Esophagus squamous epithelium (tissue), 5 donors: ENCODE measurements at places on chromosomes 11 and 22. TPM values are rescaled to one million over a fixed set of nuclear protein-coding genes. Genes with fewer than 3 reads are reported as not detected.

DNA sequence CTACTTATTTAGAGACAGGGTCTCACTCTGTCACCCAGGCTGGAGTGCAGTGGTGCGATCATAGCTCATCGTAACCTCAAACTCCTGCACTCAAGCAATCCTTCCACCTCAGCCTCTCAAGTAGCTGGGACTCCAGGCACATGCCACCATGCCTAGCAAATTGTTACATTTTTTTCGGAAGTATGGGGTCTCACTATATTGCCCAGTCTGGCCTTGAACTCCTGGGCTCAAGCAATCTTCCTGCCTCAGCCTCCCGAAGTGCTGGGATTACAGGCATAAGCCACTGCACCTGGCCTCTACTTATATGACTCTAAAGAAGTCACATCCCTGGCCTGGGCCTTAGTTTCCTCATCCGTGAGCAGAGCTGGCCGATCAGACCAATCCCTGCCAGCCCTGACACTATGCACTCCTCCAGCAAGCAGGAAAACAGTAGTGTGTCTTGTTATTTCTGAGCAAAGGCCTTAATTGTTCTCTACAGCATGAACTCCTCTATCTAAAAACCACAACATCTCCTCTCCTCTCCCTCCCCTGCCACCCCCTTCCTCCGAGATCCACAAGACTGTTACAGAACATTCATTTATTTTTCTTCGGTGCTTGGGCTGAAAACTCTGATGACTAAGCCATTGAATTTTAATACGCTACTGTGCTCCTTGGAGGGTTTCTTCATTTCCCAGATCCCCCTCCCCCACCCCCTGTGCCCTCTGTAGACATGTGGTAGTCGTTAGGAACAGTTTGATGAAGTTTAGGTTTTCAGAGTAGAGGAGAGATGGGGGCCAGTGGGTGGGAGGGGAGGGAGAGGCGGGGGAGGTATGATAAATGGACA is 91.5 kb downstream of the ABTB2 start:
- DNase-seq = no peak

DNA sequence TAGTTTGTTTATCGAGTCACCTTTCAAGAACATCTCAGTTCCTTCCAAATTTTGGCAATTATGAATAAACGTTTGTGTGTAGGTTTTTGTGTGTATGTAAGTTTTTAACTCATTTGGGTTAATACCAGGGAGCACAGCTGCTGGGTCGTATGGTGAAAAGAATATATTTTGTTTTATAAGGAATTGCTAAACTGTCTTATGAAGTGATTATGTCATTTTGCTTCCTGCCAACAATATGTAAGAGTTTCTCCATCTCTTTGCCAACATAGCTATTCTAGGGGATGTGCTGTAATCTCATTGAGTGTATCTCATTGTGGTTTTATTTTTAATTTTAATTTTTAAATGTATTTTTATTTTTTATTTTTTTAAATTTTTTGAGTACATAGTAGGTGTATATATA is 27.3 kb downstream of the BCL2L13 start:
- DNase-seq = no peak

Gene BEST1
- total RNA-seq = 0.08 TPM

- no peak for DNase-seq
Observed at GRCh38 chr11:64580412-64580811, 10.6 kb upstream of the SLC22A12 start.

Gene OR9I1
- total RNA-seq = not detected

Gene FGF3
- not detected for total RNA-seq

Gene ANO9
- 20.4 TPM for total RNA-seq

DNA sequence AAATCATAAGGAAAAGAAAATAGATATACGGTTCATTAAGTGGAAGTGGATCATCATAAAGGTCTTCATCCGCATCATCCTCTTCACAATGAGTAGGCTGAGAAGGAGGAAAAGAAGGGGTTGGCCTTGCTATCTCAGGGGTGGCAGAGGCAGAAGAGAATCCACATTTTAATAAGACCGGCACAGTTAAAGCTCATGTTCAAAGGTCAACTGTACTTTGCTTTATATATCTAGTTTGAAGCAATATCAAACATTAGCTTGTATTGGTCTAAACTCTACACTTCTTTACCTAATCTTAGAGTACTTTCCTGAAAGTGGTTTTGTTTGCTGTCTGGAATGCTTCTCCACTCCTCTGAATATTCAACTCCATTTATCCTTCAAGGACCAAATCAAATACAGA is 5.7 kb upstream of the PPFIBP2 start:
- no peak for DNase-seq

Gene GRM5
- total RNA-seq = not detected

DNA sequence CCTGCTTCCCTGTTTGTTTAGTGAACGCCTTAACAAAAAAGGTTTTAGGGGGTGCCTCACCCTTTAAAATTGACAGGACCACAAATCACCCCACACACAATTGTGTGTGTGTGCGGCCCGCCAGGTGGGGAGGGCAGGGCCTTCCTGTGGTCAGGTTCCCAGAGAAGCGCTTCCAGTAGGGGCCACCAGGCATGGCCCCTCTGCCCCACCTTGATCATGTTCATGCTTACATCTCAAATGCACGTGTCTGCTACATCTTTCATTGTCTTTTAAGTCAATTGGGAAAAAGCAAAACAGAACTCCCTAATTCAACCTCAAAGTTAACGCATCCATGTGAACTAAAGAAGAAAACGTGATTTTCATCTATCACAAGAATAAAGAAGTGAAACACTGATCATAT is 1335.3 kb downstream of the TBC1D22A start:
- DNase-seq = no peak

Gene INSC
- total RNA-seq = 0.30 TPM

DNA sequence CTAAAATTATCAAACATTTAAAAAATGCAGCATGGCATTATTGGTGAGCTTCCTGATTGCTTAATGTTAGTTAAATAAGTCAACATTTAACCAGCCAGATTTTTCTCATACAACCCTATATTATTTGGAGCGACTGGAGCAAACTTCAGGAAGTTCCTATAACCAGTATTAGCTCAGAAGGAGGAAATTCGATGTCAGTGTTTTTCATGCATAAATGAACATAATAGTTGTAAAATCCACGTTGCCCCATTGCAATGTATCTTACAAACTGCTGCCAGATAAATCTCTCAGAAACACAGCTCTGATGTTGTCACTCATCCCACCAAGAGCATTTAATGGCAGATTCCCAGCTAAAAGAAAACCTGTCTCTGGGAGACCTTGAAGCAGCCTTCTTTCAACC is 278.5 kb downstream of the CASP12 start:
- DNase-seq = no peak

Gene HYLS1
- total RNA-seq = 3.4 TPM
